ENCODE measurements at places on chromosomes 7 and 10.
A peak's percentile ranks its signal among the peaks of the same experiment; 100 is the strongest.

- no peak for DNase-seq
Observed at GRCh38 chr7:43302211-43302711, 189.8 kb downstream of the HECW1 start.

DNA sequence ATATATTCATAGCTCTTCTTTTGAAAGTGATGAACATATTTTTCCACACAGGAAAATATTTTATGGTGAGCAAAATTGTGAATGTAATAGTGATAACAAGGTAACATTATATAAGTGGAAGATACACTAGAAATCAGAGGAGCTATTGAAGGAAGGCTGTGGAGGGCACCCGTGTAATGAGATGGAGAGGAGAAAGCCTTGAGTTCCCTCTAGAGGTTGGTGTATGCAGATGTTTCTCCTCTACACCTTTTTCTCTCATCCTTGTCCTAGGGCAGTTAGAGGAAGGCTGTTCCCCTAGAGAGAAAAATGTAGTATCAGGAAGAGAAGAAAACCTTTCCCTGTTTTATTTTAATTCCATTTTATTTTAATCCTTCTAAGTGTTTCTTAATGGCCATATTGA, 54.6 kb upstream of the NRG3 start:
- no peak for DNase-seq

DNA sequence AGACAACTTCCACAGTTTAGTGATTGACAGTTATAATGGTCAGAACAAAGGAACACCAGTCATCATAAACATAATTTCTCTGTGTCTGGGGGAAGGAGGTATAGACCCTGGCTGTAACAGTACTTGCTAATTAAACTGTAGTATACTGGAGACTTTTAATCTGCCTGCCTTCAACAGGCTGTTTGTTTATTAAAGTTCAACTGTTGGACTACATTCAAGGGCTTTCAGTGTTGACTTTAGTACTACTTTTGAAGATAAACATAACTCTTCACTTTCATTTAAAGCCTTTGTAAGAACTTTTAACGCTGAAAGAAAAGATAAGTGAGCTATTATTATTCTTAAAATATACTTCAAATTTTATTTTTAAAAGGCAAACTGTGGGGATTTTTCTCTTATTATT, 15.5 kb upstream of the PTTG1IP2 start:
- no peak for DNase-seq

DNA sequence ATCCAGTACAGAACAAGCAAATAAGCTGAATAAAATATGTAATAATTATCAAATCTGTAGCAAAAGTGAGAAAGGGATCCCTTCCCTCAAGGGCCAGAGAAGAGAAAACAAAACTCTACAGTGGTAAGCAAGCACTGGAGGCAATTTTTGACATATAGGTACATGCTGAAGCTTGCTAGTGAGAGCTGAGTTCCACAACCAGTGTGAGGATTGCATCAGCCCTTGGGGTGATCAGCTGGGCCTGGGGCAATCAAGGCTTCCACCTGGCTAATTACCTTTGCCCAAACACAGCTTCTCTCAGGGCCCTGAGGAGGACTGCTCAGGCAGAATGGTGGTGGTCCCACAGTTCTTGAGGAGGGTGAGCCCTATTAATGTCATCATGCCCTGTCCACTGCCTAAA, 134.4 kb upstream of the DLX6 start:
- no peak for DNase-seq

DNA sequence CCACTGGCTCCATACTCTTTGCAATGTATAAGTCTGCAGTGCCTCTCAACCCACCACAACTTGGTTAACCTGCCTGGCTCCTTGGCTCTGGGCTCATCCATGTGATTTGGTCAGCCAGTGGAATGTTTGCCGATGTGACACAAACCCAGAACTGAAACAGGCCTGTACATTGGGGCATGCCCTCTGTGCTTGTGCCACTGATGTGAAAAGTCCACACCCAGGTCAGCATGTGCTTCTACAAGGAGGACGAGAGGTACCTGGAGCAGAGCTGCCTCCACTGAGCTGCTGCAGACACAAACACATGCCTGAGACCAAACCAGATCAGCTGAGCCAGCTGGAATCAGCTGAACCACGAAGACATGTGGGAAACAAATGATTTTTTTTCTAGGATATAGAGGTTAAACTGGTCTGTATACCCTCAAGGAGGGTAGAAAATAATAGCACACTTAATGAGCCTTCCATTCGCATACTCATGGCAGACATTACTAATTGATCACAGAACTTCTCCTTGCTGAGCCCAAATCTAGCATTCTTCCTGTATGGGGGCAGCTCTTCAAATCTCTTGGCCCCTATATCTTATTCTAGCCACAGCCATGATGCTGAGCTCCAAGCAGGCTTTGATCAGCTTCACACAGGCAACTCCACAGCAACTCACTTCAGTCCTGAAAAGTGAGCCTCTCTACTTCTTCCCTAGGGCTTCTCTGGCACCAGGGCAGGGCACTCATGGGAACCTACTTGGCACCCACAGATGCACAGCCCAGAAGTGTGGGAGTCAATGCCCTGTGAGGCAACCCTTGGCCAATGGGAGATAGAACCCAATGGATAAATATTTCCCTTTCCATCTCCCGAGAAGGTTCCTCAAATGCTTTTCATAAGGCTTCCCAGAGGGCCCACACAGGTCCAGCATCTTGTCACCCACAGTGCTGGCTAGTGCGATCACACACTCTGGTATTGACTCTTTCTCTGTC, 18.6 kb downstream of the PYROXD2 start:
- no peak for DNase-seq

GRCh38 chr7:123966936-123967335, 41.9 kb downstream of the SPAM1 start:
- no peak for DNase-seq

DNA sequence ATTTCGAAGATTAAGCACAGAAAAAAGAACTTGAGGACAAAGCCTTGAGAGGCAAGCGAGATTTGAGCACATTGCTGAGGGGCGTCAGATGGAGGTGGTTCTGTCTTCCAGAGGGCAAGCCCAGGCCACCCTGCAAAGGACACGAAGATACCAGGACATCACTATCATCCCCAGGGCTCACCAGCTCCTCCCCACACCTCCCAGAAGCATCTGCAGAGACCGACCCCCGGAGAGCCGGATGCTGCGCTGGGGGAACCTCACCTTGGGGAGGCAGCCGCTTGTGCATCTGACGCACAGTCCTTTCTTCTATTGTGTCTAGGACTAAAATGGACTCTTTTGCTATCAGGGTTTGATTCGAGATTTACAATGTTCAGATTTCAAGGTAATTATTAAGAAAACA, 259.7 kb downstream of the DNAJB6 start:
- DNase-seq = no peak

GRCh38 chr7:110373416-110373815, 717.5 kb upstream of the LRRN3 start:
- DNase-seq = no peak

GRCh38 chr10:122273966-122274545, 3.0 kb downstream of the BTBD16 start:
- DNase-seq = no peak

DNA sequence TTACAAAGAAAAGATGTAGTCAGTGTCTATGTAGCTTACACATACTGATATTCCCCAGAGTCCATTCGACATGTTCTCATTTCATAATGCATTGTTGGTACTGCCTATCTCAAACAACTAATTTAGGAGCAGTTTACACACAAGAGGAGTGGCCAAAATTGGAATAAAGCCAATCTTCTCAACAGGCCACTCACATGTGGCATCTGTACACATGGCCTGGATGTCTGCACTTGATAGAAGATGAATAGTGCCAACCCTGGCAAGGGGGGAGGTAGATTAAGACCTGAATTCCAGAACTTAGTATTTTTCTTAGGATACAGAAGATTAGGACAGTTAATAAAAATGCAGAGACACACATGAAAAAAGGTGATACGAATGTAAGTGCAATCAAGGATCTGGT, 125.3 kb upstream of the STARD3NL start:
- DNase-seq = no peak

GRCh38 chr7:92831716-92832533, 4.4 kb downstream of the CDK6 start:
- peak; percentile 35 for DNase-seq

GRCh38 chr10:129332476-129332875, 134.6 kb upstream of the MGMT start:
- peak; percentile 46 for DNase-seq

DNA sequence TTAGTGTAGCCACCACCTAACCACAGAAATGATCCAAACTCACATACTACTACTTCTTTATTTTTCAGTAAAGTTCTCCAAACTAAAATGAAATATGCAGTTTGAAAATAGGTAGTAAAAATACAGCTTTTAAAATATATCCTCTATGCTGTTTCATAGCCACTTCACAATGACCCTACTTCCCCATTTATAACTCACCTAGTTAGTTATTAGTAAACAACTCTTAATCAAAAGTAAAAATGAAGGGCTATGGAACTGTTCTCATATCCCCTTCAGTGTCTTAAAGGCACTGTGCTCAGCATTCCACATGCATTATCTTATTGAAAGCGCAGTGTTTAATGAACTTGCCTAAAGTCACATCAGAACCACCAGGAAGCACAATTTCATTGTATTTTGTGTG, 43.5 kb downstream of the KMT2C start:
- no peak for DNase-seq

DNA sequence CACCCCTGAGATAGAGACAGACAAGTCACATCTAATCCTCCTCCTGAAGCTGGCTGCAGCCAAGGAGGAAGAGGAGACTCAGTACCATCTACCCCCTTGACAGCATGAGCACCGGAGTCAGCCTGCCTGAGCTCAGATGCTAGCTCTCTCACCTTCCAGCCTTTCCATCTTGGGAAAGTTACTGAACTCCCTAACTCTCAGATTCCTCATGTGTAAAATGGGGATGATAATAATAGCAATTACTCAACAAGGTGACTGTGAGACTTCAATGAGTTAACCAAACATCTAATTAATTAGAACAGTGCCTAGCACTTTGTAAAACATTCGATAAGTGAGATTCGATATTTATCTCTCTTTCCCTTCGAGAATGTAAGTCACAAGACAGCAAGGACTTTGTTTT, 6.4 kb downstream of the KDM7A start:
- no peak for DNase-seq

DNA sequence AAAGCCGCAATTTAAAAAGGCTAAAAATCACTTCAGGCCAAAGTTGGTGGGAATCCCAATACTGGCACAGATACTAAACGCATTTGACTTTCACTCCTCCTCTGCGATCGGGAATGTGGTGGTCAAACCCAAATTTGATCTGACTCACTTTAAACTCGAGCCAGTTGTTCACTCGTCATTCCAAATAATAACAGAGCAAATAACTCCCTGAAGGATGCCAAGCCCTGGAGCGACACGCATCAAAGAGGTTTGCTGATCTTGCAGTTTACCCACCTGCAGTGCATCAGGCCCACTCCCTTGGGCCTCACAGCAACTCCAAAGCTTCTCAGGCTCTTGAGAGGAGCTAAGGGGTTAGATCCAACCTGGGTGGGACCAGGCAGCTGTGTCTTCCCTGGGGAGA, 12.2 kb downstream of the PTN start:
- no peak for DNase-seq

DNA sequence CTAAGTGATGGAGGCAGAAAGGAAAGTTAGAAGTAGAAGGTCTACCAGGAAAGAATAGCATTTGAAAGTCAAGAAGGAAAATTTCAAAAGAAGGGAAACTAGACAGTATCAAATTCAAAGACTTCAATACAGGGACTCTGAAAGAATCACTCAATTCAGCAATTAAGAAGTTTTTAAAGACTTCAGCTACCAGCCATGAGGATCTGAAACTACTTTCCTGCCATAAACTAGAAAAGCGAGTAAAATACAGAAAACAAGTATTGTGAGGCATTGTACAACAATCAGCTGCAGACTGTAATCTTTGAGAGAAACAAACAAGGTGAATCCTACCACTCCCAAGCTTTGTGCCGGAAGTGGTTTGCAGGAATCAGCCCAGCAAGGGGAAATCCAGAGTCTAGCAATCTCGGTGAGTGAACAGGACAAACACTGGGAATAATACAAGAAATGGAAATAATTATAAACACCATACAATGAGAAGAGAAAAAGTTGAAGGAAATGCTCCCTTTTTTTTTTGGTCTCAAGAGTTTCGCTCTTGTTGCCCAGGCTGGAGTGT, 62.4 kb downstream of the ARHGAP12 start:
- peak; percentile 46 for DNase-seq

DNA sequence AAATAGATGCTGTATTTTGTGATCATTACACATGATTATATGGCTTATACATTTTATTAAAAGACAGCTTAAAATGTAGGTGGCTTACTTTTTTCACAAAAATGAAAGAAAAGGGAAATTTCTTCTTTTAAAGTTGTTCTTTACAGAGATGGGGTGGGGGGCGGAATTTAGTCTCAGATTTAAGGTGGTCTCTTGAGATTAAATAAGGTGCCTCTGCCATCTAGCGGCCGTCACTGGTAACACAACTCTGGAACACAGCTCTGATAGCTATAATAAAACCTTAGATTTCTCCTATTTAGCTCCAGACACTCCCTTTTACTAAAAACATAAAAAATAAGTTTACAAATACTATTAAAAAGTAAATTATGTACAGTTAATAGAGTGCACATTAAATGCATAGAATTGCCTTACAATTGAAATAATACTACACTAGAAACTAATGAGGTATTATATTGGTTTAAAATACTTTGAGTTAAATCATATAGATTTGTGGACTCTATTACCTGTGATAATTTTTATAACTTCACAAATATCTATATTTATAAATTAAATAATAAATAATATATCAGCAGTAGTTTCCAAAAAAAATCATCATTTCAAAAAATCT, 210.9 kb downstream of the DGKB start:
- DNase-seq = peak; percentile 71

GRCh38 chr10:34633374-34633773, 181.7 kb downstream of the PARD3 start:
- DNase-seq = no peak
